ENCODE measurements at places on chromosomes 2 and 18.

DNA sequence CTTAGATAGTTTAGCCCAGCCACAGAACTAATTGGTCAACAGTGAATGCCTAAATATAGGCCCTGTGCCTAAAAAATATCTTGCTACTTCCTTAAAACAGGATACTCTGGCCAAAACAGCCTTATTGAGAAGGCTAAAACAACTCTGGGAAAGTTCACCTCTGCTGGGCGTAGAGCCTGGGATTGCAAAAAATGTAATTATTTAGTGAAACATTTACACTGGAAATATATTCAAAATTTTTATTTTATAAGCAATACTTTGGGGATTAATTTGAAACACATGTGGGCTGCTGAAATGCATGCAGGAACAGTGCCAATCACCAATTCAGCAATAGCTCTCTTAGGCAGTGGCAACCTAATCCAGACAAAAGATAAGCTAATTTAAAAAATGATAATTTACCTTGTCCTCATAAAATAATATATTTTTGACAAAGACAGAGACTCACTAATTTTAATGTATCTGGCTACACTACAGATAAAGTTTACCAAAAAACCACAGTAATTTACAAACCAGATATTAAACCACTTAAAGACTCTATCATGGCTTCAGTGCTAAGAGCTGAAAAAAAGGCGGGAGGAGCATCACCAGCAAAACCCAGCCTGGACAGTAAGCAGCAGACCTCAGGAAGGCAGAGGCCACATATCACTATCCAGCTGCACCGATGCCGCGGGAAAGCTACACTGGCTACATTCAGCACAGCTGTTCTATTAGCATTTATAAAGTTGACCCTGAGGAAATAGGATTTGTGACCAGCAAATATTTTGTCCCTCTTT is 18.5 kb downstream of the TRAK2 start:
- DNase-seq, result no peak

- DNase-seq, result no peak
Measured at GRCh38 chr2:120586507-120587278, 149.0 kb upstream of the GLI2 start.

DNA sequence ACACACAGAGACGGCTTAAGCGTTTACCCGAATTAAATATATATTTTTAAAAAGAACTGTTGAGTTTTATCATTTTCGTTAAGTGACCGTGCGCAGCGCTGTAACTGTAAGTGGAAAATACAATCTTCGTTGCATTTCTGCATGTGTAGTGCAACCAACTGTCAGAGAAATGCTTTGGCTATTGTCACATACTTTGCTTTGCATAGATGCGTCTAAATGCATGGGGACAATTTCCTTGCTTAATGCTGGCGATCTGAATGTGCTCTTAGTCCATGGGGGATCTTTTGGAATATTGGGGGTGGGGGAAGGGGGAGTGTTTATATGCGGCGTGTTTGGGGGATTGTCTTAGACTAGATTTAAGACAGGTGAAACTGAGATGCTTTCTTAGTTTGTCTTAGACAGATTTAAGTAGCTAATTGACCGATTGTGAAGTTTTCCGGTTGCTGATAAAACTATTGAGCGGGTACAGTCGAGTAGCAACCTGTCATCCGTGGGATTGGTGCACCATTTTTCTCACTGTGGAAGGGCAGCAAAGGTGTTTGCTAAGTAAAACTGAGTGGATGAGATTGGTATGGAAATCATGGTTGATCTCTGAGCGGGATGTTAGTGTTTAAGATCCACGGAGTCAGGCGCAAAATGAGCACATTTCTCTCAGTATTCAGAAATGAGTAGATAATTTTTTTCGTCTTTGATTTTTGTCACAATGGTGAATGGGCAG is 476 bp downstream of the VSNL1 start:
- DNase-seq, result peak; percentile 60

DNA sequence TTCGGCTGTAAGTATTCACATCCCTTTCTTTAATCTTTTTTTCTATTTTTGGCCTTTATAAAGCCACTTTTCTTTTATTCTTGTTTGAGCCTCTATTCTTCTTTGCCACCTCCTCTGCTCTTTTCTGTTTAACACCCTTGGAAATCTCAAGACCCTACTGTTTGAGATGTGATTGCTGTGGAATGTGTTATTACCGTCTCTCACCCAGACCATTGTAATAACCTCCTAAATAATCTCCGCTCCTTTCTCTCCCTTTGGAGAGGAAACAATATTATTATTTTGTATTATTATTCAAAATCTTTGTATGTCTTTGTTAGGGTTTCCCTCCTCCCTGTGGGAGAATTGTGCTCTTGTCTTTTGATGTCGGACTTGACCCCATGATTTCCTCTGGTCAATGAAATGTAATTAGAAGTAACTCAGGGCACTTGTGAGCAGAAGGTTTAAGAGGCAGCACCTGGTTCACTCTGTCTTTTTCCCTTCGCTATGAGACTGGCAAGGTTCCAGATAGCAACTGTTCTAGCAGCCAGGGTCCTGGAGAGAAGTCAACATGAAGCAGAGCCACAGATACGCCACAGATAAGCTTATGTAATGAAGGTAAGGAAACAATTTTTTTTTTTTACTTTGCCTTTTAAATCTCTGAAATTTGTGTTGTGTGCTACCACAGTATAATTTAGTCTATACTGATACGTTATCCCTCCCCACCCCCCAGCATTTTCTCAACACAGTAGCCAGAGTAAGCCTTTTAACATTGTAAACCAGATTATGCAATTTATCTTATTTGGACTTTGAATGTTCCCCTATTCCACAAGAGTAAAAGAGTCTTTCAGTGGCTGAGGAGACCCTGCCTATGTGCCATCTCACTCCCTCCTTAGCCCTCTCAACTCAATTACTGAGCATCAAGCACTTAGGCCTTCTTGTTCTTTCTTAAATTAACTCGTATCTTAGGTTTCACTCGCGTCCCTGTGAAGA is 601.2 kb upstream of the ZNF804A start:
- no peak for DNase-seq

- no peak for DNase-seq
Measured at GRCh38 chr2:218870984-218871344, 9.7 kb upstream of the WNT10A start.

DNA sequence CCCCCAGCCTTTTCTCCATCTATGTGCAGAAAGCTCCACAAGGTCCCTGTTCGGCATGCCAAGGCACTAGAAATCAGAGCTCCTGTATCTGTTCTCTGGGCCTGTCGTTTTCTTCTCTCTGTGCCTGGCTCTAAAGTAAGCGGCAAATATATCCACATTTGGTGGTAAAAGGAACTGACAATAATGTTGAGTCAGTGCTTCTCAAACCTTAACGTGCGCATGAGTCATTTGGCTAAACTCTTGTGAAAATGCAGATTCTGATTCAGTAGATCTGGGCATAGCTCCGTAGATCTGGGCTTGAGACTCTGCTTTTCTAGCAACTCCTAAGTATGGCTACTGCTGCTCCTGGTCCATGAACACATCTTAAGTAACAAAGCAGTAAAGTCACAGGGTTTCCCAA is 16.5 kb upstream of the ACSL3 start:
- DNase-seq, result no peak

- DNase-seq, result no peak
Measured at GRCh38 chr2:217006217-217006616, 146.4 kb upstream of the TNP1 start.

GRCh38 chr18:5510135-5510846 is 33.5 kb downstream of the EPB41L3 start:
- no peak for DNase-seq

GRCh38 chr2:21379140-21379539 is 255.4 kb downstream of the TDRD15 start:
- no peak for DNase-seq

DNA sequence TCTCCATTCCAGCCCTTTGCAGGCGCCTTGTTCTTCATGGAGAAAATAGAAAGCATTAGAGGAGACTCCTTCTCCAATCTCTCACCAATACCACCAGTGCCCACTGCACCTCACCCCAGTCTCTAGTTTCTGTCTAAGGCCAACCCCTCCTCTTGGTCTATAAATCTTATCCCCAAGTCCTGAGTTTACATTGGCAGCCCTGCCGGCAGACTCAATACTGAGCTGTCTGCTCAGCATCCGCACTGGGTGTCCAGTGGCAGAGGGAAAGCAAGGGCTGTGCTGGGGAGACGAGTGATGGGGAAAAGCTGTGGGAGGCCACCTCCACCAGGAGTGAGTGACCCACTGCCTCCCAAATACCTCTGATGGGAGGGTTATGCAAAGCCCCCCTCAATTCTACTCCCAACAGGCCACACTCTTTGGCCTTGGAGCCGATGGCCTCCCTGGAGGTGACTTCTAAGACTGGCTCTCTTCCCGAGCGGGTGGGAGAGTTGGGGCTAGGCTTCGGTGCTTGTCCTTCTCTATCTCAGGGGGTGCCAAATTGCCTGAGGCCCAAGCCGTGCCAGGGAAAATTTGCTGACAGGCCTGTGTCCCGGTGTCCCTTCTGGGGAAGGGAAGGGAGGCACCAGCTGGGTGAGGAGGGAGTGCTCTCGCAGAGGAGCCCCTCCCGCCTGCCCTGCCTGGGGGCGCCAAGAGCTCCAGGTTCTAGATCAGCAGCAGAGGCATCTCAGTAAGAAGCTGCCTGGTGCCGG is 165.2 kb upstream of the MSH6 start:
- no peak for DNase-seq

DNA sequence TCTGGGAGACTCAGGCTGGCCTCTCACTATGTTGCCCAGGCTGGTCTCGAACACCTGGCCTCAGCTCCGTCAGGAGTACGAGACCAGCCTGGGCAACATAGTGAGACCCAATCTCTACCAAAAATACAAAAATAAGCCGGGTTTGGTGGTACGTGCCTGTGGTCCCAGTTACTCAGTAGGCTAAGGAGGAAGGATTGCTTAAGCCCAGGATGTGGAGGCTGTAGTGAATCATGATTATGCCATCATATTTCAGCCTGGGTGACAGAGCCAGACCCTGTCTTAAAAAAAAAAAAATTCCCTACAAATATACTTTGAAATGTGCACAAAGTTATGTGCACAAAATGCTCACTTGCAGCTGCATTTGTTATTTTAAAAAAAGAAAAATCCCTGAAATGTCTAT is 26.3 kb upstream of the AGAP1 start:
- DNase-seq, result no peak

DNA sequence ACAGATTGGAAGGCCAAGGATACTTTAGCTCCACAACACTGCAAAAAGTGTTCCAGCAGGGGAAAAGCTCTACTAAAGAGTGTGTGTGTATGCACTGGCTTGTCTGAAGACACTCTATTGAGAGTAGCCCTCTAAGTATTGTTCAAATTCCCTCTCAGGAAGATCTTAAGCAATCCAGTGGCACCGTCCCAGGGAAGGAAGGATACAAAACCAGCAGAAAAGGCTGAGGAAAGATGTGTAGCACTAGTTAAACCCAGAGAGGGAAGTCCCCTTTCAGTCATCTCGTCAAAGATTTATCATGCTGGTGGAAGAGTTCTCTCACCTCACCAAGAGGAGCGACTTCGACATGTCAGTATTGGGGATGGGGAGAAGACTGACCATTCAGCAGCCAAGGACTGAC is 50.5 kb downstream of the DHRS9 start:
- DNase-seq, result no peak

- DNase-seq, result no peak
Measured at GRCh38 chr2:238730001-238730669, 117.8 kb upstream of the TWIST2 start.

DNA sequence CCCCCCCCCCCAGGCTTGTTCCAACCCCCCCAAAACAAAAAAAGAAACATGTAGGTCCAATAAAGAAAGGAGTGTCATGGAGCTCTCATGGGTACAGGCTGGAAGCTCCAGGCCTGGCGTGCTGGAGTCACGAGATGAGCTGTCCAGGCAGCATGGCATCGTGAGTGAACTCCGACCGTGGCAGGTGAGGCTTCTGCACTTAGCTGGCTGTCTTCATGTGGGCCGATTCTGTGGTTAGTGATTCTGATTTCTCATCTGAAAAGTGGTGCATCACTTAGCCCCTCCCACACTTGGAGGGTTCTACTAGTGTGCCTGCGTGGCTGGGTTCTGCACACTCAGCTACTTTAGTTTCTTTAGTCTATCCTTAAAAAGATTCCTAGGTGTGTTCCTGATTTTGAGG is 126.4 kb upstream of the MGAT5 start:
- DNase-seq, result no peak

GRCh38 chr2:71560638-71561011 is 107.3 kb downstream of the DYSF start:
- DNase-seq, result no peak

- DNase-seq, result no peak
Measured at GRCh38 chr2:107430006-107430405, 396.7 kb upstream of the RGPD4 start.

DNA sequence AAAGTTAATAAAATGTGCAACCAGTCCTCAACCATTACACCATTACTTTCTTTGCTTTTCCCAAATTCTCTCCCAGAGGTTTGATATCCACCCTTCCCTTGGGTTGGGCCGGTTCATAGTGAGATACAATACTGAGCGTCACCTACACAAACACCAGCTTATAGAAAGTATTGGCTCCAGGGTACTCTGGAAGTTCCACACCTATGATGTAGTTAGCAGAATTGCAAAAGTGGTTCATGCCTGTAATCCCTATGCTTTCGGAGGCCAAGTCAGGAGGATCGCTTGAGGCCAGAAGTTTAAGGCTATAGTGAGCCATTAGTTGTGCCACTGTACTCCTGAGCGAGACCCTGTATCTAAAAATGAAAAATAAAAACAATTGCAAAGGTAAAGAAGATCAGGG is 15.3 kb upstream of the MAP4K3 start:
- DNase-seq, result no peak

GRCh38 chr18:13546638-13547037 is 179.7 kb downstream of the FAM210A start:
- no peak for DNase-seq

Measured in DMS79 (cell line).